ENCODE measurements at places on chromosomes 3 and 15.

- no peak for DNase-seq
Measured at GRCh38 chr15:52558196-52558595, 10.6 kb downstream of the ARPP19 start.

DNA sequence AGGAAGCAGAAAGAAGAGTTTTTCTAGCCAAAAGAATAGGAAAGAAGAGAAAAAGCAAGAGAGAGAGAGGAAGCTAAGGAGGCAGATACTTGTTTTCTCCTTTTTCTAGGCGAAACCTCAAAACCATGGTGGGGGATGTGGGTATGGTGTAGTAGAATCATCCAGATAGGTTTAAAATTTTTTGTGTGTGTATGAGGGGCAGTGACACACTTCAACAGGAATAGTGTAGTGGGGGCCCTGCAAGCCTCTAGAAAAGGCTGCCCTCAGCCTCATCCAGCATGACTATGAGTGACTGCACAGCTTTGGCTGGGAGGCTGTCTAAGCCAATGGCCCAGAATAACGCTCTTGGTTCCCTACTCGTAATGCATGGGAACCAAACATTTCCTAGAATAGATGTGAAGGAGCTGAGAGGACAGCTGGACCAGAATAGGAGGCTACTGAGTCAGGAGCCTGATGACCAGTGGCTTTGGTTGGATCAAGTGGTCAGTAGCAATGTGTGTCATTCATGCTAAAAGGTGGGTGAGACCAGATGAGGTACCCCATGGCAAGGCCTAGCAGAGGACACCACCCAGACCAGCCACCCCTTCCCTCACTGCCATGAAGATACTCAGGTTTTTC, 24.4 kb downstream of the MOBP start:
- DNase-seq = no peak

DNA sequence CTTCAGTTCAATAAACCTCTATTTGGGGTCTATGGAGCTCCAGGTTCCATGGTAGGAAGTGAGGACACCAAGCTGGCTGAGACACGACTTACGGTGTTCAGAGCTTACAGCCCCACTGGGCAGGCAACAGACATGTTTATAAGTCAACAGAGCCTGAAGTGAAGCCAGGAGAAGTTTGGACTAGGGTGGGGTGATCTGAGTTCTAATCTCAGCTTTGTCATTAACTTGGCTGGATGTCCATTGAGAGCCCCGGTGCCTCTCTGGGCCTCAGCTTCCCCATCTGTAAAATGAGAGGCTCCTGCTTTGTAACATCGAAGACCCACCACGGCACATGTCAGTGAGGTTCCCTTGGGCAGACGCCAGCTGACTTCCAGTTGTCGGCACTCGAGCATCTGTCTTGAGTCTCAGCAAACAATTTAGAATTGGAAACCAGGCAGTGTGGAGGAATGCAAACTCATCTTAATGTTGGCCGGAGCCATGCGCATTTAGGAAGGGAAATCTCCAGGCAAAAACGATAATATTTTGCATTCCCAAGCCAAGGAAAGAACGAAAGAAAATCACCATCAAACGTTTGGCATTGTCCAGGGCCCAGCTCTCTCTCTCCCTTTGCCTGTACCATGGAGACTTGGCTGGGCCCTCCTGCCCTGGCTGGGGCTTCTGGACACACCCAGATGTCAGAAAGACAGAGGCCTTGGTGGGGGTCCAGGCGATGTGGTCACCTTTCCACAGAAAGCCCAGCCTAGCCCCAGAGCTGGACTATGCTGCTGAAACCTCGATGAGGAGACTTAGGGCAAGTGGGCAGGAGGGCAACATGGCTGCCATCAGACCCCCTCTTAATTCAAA, 18.4 kb downstream of the ITGA11 start:
- DNase-seq = no peak

DNA sequence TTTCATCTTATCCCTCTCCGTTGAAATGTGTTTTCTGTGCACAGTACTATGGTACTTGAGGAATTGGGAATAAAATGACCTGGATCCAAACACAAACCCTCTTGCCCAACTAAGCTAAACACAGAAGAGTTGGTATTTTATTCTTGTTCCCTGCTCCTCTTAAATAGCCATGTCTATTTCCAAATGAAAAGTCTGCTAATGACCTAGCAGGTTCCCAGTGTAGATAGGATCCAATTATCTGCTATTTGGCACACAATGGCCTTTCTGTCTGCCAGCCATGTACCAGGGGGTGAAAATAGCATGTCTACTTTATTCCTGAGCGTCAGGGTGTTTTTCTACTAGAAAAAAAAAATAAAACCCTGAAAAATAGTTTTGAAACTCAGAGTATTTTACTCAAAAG, 657.0 kb upstream of the NAALADL2 start:
- no peak for DNase-seq

GRCh38 chr3:42678447-42678846, 6.9 kb upstream of the KLHL40 start:
- no peak for DNase-seq

GRCh38 chr3:135125171-135125801, 330.2 kb downstream of the EPHB1 start:
- DNase-seq = peak; percentile 2

DNA sequence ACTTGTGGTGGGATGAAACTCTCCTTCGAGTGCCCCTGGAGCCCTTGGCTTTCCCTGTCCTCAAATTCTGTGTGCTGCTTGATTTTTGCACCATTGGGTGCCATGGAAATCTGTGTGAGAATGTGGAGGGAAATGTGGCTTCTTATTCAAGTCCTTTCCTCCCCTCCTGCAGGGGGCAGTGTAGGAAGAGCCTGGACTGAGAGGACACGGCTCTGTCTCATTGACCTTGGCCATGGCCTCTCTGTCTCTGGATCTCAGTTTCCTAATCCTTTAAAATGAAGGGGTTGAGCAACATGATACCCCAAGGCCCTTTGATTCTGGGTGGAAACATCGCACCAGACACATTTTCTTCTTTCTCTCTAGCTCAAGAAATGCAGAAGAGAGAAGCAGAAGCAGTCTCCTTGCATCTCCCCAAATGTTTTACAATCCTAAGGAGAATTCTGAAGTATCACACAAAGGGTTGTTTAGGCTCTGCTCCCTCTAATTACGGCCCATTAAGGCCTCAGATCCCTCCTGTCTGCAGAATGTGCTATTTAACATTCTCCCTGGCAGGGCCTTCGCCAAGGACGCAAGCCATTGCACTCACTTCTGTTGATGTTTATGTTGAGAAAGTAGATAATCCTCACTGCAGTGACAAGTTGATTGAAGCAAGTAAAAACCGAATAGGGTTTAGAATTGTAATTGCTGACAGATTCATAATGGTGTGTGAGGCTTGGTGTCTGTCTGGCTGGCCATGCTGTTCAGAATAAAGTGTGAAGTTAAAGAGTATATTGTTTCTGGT, 169.1 kb downstream of the TPRG1 start:
- no peak for DNase-seq

GRCh38 chr3:129013491-129013891, 12.4 kb downstream of the EFCC1 start:
- DNase-seq = no peak

GRCh38 chr15:77944002-77944867, 133.3 kb downstream of the TBC1D2B start:
- peak; percentile 63 for DNase-seq

- DNase-seq = no peak
Measured at GRCh38 chr3:9111866-9112265, 137.6 kb downstream of the SRGAP3 start.

GRCh38 chr3:25830373-25831280, 40.7 kb downstream of the OXSM start:
- no peak for DNase-seq

GRCh38 chr3:63532521-63532920, 120.0 kb upstream of the SNTN start:
- DNase-seq = no peak

DNA sequence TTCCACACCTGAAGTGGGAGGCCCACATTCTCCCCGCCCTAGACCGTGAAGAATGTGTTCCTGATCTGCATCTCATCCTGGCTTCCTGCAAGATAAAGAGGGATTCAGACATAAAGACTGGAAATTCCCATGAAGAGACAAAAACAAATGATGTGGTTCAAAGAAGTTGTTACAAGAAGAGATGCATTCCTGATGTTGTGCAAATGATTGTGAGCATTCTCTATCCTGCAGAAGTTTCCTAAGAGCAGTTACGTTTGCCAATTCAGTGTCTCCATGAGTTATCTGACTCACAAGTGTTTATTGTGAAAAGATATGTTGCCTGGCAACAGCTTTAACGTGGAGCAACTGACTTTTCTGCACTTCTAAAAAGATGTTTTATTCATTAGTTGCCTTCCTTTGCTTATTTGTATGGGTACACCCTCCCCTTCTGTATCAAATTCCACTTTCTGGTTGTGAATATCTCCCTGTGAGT, 107.8 kb downstream of the ZIC4 start:
- no peak for DNase-seq

- no peak for DNase-seq
Measured at GRCh38 chr3:152885076-152885475, 50.1 kb downstream of the P2RY1 start.

DNA sequence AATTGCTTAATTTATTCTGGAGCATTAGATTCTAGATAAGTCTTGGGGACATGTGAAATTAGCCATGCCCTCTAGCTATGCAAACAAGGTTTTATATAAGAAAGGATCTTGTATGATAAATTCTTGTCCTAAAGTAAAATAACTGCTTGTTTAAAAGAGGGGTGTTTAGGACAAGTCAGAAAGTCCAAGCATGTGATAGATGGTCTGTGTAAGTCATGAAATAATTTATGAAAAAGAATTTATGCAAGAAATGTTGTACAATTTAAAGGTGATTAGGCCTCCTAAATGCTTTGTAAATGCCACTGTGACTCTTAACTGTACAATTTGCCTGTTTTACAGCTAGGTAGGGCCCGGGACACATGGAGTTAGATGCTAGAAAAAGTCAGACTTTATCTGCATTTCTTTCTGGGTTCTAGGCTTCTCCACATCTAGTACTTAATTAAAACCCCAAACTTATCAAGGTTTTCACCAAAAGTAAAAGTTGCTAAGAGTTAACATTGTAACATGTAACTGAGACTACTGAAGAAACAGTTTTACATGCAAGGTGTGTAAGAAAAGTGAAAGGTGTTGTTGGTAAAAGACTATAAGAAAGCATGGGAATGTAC, 13.2 kb downstream of the LINS1 start:
- no peak for DNase-seq

DNA sequence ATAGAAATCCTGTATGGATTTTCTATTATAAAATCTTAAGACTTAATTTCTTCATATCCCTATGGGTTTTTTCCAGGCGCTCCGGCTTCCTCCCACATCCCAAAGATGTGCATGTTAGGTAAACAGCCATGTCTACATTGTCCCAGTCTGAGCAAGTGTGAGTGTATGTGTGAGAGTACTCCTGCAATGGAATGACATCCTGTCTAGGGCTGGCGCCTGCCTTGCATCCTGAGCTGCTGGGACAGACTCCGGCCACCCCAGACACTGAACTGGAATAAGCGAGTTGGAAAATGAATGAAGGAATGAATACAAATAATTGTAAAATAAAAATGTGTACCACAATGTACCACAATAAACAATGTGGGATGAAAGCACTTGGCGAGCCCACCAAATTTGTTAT, 69.2 kb downstream of the RFTN1 start:
- DNase-seq = no peak

DNA sequence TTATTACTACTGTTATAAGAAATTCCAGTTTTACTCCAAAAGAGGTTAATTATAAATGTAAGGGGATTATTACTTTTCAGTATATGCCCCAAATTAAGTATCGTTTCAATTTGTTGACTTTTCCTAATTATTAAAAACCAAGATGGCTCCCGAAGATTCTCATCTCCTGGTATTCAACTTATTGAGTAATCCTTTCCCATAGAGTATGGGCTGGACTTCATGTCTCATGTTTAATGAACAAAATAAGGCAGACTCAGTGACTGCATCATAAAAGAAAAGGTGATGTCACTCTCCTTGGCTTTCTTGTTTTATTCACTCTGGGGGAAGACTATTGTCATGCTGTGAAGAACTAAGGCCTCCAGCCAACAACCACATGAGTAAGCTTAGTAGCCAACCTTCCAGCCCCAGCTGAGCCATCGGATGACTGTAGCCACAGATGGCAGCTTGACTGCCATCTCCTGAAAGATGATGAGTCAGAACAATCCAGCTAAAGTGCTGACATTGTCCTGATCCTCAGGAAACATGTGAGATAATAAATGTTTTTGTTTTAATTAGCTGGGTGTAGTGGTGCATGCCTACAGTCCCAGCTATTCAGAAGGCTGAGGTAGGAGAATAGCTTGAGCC, 17.3 kb downstream of the IGF2BP2 start:
- no peak for DNase-seq

DNA sequence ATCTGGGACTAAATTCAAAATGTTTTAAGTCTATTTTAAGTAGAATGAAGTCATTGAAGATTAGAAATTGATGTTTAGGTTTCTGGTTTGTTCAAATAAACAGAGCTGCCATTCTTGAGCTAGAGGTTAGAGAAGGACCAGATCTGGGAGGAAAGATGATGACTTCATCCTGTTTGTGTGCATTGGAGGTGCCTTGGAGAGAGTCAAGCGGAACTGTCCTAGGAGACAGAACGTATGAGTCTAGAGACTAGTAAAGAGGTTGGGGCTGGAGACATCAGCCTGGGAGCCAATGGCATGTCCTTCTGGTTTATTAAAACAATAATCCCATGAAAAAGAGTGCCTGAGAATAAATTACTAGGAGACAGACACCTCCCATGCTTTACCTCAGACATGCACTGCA, 303.4 kb downstream of the KBTBD8 start:
- DNase-seq = no peak

GRCh38 chr3:150345021-150345538, 63.0 kb upstream of the TSC22D2 start:
- no peak for DNase-seq

DNA sequence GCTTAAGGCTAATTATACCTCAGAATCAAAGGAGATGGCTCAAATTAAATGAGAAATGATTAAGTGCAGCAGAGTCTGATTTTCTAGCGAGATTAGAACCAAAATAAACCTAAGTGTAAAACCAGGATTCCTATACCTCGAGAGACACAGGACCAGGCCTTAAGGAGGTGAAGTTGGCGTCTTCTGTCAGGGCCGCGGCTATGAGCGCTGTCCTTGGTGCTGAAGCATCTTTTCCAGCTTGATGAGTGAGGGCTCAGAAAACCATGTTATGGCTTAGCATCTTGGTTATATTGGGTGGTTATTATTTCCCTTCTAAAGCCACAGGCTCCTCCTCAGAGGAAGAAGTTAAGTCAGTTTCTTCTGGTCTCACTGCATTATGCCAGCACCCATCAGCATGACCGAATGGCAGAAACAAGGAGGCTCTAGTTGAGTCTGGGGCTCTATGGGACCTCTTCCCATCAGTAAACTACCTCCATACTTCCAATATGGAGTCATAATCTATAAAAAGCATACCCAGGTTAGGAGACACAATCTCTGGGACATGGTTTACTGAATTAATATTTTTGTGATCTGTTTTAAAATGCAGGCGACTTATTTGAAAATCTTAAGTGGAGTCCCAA, 120.1 kb upstream of the NMNAT3 start:
- peak; percentile 8 for DNase-seq
